ENCODE measurements at places on chromosomes 6 and 20. TPM values are rescaled to one million over a fixed set of nuclear protein-coding genes. Genes with fewer than 3 reads are reported as not detected.

- no peak for DNase-seq
Measured at GRCh38 chr20:38498909-38499308, 26.3 kb downstream of the RALGAPB start.

GRCh38 chr6:87879132-87879861 lies 168.3 kb upstream of the SPACA1 start:
- no peak for DNase-seq

Gene SUMO4
- total RNA-seq, result 0.44 TPM

Gene SLC17A2
- total RNA-seq, result not detected

Gene PKIB
- 2.9 TPM for total RNA-seq

Measured in foreskin keratinocyte (primary cell).